ENCODE measurements at places on chromosomes 13 and 19. TPM values are rescaled to one million over a fixed set of nuclear protein-coding genes. Genes with fewer than 3 reads are reported as not detected.

Gene RGL3
- total RNA-seq: 0.93 TPM

Gene SMAD9
- total RNA-seq: 2.6 TPM

Gene LGI4
- 19.4 TPM for total RNA-seq

Gene REEP6
- total RNA-seq: 6.4 TPM

Gene CYP2F1
- not detected for total RNA-seq

Gene FGF22
- total RNA-seq: 16.1 TPM

Gene SLC7A9
- not detected for total RNA-seq
